ENCODE measurements at places on chromosomes 5 and 9.

- no peak for DNase-seq
Observed at GRCh38 chr5:66810848-66811261, 214.7 kb downstream of the MAST4 start.

GRCh38 chr5:98927242-98927988 lies 1.4 kb downstream of the CHD1 start:
- peak; percentile 72 for DNase-seq

GRCh38 chr9:35272989-35273388 lies 111.2 kb downstream of the UNC13B start:
- DNase-seq = peak; percentile 62

- DNase-seq = no peak
Observed at GRCh38 chr5:55544341-55544740, 9.6 kb upstream of the PLPP1 start.

DNA sequence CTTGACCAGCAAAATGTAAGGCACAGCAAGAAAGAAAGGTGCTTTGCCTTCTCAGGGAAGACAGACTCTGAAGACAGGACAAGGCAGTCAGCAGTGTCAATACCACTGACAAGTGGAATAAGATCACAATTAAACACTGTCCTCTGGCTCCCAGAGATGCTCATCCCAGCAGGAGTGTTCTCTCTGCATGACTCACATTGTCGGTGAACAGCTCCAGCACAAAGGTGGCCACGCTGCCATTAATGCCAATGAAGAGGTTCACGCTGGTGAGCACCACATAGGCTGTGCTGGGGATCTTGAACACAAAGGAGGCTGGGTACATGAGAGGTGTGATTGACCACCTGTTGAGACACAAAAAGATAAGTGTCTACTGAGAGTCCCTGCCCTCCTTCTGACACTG lies 31.9 kb downstream of the NIPSNAP3B start:
- peak; percentile 15 for DNase-seq

Measured in astrocyte of the spinal cord (primary cell).